ENCODE measurements at places on chromosomes 4 and X.

DNA sequence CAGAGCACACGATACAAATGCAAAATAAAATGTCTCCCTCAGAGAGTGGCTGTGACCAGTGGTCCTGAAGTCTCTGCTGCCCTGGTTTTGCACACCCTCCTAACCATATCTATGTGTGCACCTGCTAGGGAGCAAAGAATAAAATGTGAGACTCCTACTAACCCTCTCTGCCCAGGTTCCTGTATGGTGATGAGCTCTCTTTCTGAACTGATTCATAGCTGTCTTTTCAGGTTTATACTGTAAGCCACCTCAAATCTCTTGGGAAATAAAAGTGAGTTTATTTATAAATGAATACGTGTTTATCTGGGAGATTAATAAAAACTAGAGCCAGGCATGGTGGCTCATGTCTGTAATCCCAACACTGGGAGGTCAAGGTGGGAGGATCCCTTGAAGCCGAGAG is 126.0 kb upstream of the RBPJ start:
- DNase-seq: no peak

GRCh38 chrX:70455366-70456202 is 10.9 kb downstream of the DLG3 start:
- no peak for DNase-seq

DNA sequence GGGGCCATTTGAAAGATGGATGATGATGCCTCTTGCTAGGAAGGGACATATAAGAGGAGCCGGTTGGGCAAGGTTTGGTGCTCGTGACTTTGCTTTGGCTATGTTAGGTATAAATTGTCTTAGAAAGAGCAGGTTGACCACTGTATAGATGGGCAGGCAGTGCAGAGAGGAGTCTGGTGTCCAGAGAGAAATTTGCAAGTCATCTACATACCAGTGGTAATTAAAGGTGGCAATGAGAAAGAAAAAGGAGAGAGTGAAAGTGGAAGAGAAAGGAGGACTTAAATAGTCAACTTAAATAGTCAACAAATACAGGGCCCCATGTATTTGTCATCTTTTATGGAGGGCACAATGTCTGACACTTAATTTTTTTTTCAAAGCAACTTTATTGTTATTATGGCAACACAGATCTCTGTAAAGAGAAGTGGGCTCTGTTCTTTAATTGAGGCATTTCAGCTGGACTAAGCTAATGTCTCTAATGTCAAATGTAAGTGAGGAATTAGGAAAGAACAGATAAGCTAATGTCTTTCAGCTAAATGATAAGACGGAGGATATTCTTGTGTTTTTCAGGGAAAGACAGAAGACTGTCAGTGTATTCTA is 75.4 kb upstream of the ANXA3 start:
- DNase-seq: no peak

GRCh38 chrX:38038501-38038900 is 32.1 kb downstream of the SYTL5 start:
- DNase-seq: no peak

- DNase-seq: no peak
These were observed 3.4 kb upstream of the ITGB1BP2 start for GRCh38 chrX:71298119-71298518.

DNA sequence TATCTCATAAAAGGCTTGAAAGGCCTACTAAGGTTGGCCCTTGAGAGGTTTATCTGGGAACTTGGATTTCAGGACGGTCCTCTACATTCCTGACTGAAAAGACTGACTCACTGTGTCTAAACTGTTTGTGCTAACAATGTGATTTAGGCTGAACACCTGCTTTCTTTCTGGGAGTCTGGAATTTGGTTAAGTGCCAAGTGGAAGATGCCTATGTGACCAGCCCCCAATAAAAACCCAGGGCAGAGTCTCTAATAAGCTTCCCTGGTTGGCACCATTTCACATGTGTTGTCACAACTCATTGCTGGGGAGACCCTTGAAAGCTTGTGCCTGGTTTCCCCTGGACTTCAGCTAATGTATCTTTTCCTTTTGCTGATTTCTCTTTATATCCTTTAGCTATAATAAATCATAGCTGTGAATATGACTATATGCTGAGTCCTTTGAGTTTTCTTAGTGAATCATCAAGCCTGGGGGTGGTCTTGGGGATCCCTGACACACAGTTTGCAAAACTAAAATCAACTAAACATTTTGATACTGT is 55.1 kb downstream of the GPR82 start:
- no peak for DNase-seq

GRCh38 chr4:43330288-43330687 is 437.8 kb downstream of the GRXCR1 start:
- no peak for DNase-seq

- no peak for DNase-seq
These were observed 6.3 kb downstream of the STX18 start for GRCh38 chr4:4535590-4535989.

- DNase-seq: no peak
These were observed 231.0 kb upstream of the GYPA start for GRCh38 chr4:144371485-144371884.

DNA sequence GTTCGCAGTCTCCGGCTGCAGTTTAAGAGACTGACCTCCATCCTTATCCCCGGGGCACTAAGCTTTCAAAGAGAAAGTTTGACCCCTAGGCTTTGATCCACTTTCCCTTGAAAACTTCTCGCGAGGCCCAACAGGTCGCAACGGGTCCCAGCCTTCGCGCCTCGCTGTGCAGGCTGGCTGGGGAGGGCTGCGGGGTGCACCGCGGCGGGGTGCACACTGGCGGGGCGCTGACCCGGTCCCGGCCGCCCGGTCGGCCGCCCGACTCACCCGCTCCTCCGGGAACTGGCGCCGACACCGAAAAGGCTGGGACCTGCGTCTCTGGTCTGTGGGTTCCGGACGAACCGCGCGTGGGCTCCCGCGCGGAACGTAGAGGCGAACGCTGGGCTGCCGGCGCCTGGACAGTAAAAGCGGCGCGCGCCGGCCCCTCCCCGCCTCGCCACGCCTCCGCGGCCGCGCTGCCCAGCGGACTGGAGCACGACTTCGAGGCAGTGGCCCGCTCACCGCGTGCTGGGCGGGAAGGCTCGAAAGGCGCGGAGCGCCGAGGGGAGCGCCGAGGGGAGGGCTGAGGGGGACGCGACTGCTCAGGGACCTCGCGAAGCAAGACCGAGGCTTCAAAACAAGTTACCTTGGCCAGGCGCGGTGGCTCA is at the start of gene TAF7L:
TSS of gene TAF7L (minus strand) at position 378 of the 647 bp plus-strand sequence. CDS start 3,791 bp downstream, outside the sequence.
- DNase-seq: no peak

DNA sequence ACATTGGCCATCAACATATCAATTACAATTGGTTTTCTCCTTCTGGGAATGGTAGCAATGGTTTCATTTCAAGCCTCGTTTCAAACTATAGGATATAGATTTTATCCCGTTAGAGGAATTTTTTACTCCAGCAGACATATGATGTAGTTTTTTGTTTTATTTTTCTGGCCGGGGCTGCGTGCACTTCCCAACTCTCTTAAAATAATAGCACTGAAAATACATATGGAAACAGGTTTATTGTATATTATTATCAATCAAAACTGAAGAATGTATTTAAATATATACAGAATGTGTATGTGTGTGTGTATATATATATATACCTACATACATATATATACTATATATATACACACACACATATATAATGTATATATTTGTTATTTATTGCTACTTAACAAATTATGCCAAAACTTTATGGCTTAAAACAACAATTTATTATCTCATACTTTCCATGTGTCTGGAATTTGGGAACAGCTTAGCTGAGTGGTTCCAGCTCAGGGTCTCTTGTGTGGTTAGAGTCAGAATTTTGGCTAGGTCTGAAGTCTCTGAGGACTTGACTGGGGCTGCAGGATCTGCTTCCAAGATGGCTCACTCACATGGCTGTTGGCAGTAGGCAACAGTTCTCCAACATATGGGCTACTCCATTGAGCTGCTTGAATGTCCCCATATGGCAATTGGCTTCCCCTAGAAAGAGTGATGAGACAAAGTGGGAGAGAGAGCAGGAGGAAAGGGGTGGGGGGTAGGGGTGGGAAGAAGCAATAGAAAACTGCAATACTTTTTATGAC is 314.1 kb downstream of the PPP1R2C start:
- DNase-seq: no peak

DNA sequence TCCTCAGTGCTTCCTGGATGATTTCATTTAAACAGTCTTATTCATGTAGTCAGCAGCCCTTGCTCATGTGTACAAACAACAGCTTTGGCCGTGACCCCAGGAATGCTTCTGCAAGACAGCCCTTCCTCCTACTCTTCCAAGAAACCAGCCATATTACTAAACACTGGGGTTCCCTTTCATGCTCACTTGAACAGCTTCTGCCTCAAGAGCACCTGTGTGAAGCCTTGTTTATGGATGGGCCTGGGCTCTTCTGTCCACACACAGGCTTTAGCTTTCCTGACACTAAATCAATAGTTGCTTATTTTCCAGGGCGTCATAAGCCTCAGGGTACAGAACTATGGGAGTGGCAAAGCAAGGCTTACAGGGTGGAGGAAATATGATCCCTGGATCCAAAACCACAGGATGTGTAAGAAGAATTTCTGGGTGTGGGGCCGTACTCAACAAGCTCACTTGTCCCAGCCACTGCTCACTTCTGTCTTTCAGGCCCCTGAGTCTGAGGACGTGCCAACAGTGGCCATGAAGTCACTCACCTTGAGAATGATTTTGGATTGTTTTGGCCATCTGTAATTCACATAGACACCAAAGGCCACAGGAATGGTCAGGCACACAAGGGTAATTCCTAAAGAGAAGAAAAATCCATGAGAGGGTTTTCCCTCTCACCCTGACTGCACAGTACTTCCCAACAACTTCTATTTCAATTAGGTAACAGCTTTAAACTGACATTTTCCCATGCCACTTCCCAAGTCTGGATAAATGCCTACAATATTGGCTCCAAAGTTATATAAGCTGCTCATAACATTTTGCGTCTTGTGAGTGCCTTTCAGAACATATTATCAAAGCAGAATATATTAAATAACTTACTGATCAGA is 17.7 kb downstream of the SLC10A6 start:
- DNase-seq: no peak

DNA sequence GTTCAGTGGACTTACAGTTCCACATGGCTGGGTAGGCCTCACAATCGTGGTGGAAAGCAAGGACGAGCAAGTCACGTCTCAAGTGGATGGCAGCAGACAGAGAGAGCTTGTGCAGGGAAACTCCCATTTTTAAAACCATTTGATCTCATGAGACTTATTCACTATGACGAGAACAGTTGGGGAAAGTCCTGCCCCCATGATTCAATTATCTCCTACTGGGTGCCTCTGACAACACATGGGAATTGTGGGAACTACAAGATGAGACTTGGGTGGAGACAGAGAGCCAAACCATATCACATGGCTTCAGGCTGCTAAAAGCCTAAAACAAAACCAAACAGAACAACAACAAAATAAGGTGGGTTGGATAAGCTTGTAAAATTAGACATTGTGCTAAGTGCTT is 194.4 kb upstream of the CPEB2 start:
- no peak for DNase-seq

DNA sequence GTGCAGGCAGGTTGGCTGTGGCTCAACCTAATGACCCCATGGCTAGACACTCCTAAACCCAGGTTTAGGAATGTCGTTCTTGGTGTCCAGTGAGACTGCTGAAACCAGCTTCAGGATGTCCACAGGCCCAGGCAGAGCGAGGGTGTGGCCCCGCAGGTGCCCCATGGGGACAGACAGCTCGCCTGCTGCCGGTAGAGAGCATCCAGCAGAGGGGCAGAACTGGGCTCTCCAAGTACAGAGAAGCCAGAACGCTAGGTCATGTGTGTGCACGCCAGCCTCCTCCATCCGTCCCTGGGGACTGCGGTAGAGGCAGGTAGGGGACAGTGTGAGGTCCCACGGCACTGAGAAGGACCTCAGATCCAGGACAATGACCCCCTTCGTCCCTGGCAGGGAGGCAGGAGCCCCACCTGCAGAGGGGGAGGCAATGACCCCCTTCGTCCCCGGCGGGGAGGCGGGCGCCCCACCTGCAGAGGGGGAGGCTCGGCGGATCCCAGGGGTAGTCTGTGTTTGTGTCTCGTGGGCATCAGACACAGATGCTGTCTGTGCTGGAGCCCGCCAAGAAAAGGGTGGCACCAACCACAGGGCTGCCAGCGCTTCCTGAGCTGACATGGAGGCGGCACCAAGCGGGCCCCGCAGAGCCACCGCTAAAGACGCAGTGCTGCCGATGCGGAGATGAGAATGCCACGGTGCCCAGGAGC is 118.4 kb downstream of the FAM53A start:
- no peak for DNase-seq

DNA sequence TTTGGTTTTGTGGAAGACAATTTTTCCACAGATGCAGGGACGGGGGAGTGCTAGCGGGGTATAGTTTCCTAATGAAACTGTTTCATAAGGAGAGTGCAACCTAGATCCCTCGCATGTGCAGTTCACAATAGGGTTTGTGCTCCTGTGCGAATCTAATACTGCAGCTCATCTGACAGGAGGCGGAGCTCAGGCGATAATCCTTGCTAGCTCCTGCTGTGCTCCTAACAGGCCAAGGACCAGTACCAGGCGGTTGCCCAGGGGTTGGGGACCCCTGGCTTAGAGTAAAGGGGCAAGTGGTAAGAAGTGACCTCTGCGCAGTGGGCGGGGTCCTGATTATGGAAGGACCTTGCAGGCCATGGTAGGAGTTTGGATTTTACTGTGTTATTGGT is 3.8 kb downstream of the SCML1 start:
- no peak for DNase-seq

DNA sequence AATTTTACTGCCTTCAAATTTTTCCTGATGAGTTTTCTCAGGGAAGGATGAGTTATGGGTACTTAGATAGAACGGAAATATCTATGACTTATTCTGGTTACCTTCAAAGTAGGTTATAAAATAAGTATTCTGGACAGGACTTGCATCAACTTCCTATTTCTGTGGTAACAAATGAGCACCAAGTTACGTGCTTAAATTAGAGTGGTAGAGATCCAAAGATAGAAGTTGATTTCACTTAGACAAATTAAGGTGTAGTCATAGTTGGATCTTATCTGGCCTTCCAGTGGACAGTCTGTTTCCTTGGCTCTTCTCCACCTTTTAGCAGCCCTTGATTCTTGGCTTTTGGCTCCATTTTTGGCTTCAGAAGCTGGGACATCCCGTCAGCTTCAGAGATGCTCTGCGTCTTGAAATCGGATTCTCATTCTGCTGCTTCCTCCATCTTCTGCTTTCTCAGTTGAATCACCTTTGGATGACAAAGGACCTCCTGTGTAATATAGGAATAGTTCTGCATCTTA is 109.9 kb downstream of the ZNF518B start:
- no peak for DNase-seq

GRCh38 chrX:72621625-72622485 is 49.2 kb upstream of the HDAC8 start:
- DNase-seq: no peak

- DNase-seq: no peak
These were observed 81.4 kb upstream of the CPEB2 start for GRCh38 chr4:14920759-14921320.

DNA sequence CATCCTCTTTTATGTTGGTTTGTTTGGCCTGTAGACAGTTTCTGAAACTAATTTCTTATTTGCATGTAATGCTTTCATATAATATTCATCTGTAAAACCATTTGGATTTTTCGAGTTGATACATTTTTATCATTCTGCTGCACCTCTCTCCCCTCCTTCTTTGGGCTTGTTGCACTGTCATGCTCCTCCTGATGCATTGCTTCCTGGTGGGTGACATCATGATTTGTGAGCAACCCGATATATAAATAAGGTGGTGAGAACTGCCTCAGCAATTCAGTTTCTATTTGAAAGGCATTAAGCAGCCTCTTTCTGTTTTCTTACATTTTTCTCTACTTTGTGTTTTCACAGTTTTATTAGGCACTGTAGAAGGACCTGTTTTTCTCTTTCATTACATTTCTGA is 515.7 kb downstream of the RPA4 start:
- no peak for DNase-seq
